HAP-1 (cell line): ENCODE measurements at places on chromosomes 7 and 10.
A peak's percentile ranks its signal among the peaks of the same experiment; 100 is the strongest.

DNA sequence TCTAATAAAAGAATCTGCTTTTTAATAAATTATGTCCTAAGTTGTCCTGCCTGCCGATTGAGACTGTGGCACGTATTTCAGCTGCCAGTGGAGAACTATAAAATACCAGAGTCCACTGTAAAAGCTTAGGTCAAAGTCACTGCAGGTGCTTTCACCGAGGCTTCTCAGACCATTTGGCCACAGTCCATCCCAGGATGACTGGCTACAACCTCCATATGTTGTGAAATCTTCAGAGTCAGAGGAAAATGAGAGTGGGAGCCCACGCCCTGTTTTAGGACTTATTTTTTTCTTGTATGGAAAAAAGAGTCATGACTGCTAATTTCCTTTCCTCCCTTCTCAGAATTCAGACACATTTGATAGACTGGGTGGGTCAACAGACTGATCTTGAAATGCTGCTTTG, 182.9 kb downstream of the ANK3 start:
- DNase-seq = no peak

DNA sequence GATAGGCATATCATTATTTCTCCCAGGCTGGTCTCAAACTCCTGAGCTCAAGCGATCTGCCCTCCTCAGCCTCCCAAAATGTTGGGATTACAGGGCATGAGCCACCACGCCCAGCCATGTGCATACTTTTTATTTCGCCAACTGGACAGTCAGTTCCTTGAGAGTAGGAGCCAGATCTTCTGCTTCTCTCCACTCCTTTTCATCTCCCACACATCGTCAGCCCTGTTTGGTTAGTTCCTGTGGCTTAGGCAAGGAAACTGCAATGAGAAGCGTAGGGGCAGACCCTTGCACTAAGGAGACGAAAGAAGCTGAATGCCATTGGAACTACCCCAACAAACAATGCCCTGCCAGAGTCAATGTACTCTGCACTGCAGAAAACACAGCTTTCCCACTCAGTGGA, 178.2 kb downstream of the TRIL start:
- DNase-seq = no peak

DNA sequence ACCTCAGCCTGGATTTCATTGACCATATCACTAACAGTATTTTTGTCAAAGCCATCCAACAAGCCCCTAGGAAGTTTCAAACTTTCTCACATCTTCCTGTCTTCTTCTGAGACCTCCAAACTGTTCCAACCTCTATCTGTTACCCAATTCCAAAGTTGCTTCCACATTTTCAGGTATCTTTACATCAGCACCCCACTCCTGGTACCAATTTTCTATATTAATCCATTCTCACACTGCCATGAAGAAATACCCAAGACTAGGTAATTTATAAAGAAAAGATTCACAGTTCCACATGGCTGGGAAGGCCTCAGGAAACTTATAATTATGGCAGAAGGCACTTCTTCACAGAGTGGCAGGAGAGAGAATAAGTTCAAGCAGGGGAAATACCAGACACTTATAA, 571.9 kb upstream of the PHF14 start:
- no peak for DNase-seq

- no peak for DNase-seq
These were observed 129.6 kb downstream of the ZWINT start for GRCh38 chr10:56231436-56231835.

DNA sequence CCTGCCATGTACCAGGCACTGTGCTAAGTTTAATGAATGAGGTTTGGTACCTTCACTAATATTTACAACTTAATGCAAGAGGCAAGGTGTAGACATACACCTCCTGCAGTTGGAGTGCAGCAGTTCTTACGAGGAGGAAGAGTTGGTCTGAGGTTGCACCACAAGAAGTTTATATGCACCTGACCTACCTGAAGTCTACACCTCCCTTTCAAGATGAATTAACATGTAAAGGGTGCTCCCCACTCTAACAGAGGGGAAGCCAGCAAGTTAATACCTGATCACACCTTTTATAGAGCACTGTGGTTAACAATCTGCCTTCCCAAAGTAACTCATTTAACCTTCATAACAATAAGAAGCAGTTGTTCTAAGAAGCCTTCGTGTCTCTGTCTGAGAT, 120.0 kb downstream of the LYZL1 start:
- DNase-seq = no peak

GRCh38 chr7:132326878-132327589, 249.2 kb downstream of the PLXNA4 start:
- DNase-seq = no peak

- DNase-seq = no peak
These were observed 215.8 kb downstream of the ZMYND11 start for GRCh38 chr10:350981-351501.

DNA sequence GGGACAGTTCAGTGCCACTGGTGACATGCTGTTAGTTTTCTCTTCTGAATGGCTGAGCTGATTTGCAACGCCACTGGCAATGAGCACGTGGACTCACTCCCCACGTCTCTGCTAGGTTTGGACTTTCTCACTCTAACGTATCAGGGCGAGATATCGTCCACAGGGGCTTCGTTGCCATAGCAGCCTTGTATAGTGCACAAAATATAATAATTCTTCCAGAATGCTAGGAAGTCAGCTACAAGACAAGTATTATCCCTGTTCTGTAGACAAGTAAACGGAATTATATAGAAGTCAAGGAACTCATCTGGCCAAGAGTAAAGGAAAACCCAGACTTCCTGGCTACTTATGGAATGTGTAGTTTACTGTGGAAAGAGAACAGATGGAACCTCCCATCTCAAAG, 226.8 kb downstream of the ARHGAP21 start:
- DNase-seq = no peak

DNA sequence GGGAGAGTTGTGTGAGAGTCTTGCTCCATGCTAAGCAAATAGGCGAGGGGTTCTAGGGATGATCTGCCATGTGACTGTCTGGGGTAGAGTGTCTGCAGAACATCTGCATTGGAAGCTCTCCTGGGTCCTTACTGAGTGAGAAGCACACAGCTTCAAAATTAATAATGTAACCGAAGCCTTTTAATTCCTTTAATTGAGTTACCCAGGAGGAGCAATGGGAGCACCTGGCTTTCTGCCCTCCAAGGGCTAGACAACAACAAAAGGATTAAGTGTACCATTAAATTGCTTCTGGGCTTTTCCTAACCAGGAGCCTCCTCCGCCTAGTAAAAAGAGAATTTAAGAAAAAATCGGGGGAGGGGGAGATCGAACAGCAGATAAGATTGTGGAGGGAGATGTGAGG, 102.0 kb upstream of the TBX20 start:
- peak; percentile 8 for DNase-seq

DNA sequence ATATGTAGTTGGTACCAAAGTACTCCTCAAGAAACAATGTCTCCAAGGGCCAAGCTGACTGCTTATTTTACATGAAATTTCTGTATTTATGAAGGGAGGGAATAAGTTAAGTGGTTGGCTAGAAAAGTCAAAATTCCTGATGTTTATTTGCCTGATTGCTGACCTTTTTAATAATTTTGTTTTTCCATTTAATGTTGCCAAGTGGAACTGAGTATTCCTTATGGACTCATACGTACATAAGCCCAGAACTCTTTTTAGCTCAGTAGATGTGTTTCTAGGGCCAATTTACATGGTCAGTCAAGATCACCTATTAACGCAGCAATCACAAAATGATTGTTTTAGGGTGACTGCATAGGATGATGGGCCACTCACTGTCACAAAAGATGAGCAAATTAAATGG, 78.3 kb upstream of the FZD8 start:
- DNase-seq = no peak

DNA sequence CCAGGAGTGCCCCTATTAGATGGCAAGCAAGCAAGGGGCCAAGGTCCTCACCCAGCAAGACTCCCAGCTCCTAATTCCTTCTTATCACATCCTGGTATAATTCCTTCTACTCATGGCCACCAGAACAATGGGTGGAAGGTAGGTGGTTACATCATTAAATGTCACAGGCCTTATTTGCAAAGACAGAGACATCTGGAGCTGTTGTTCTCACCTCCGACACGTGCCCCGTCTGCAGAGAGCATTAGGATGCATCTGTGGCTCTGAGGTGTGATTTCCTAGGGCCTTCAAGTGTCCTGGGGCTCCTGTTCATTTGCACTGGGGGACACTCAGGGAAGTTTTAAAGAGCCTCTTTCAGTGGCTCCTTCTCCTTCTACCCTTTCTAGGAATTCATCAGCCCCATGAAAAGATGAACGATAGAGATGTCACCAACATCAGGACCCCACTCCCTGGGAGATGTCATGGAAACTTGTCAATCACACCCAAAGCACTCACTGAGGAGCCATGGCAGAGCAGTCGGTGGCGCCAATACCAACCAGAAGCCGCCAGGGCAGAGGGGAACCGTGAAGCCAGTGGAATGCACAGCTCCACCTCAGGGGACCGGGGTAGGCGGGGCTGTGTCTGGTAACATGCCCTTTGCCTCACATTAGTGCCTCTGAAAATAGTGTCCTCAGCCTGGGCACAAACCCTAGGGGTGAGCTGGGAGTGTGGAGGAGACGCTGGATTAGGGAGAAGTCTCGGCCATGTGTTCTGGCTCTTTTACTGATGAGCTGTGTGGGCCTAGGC, 2.9 kb upstream of the ATP6V0E2 start:
- DNase-seq = no peak

DNA sequence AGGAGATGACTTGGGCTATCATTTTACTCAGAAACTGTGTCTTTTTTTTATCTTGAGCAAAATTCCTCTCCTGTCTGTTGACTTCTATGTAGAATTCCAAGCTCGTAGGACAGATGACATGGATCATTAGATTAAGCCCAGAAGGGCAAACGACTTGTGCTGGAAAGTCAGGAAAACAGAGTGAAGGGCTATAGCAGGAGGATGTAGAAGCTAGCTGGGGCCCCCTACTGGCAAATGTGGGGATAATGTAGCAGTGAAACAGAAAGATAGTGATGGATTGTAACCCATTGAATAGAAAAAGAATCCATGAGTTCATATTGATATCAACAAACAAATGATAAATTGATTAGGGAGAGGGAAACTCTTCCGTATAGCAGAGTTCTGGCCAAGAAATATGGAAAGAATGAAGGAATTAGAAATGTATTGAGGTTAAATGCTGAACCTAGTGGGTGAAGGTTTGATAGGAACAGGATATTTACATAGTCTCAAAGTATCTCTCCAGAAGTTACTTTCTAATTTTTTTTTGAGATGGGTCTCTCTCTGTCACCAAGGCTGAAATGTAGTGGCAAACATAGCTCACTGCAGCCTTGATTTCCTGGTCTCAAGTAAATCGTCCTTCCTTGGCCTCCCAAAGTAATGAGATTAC, 103.6 kb downstream of the LYZL1 start:
- DNase-seq = peak; percentile 52

- no peak for DNase-seq
These were observed 456.4 kb upstream of the PFKP start for GRCh38 chr10:2610946-2611345.

DNA sequence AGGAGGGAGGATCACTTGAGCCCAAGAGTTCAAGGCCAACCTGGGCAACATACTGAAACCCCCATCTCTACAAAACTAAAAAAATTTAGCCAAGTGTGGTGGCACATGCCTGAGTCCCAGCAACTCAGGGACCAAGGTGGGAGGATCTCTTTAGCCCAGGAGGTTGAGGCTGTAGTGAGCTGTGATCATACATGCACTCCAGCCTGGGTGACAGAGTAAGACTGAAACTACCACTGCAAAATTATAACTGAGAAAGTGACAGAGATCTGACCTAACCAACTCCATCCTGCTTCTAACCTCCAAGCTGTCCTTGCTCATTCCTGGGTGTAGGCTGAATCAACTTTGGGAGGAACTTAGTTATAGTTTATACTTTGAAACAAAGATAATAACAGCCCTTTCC, 59.4 kb downstream of the HTR7 start:
- DNase-seq = no peak

GRCh38 chr10:9254353-9254752, 1199.9 kb downstream of the GATA3 start:
- no peak for DNase-seq

- peak; percentile 87 for DNase-seq
These were observed 246.8 kb downstream of the SKIDA1 start for GRCh38 chr10:21278491-21279216.

DNA sequence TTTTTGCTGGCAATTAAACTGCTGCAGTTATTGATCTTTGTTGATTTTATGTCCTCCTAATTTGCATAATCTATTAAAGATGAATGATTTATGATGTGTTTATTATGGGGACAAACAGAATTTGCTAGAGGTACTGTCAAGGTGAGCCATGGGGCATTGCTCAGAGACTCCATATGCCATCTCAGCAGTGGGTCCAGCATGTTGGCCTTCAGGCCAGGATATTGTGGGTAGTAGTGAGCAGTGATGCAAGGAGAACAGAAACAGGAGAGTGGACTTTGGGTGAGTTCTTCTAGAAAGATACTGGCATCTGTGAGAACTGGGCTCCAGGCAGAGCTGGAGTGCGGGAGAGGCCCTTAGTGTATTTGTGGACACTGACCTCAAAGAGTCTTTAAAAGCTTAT, 65.9 kb downstream of the PAX2 start:
- DNase-seq = no peak

- no peak for DNase-seq
These were observed 108.3 kb downstream of the SORCS1 start for GRCh38 chr10:107056182-107056581.

- DNase-seq = no peak
These were observed 311.9 kb downstream of the LRMDA start for GRCh38 chr10:75743291-75743778.

DNA sequence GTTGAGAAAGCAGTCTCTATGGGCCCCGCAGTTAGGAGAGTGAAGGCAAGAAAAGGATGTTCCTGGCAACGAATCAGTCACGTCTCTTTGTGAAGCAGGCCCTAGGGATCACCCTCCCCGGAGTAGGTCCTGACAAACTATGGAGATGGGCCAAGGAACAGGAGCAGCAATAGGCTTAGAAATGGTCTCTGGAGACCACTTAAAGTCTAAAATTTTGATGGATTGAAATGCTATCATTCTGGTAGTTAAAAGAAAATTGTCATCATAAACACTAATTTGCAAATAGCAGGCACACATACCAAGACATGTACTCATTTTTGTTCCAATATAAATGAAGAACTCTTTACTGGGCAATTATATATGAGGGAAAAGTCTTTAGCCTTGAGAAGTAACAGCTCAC, 123.5 kb downstream of the ITGB8 start:
- DNase-seq = no peak

- no peak for DNase-seq
These were observed 84.6 kb downstream of the IMMP2L start for GRCh38 chr7:111477462-111478225.
